Ascending aorta (tissue), 2 donors: ENCODE measurements at places on chromosomes 6 and 20.

DNA sequence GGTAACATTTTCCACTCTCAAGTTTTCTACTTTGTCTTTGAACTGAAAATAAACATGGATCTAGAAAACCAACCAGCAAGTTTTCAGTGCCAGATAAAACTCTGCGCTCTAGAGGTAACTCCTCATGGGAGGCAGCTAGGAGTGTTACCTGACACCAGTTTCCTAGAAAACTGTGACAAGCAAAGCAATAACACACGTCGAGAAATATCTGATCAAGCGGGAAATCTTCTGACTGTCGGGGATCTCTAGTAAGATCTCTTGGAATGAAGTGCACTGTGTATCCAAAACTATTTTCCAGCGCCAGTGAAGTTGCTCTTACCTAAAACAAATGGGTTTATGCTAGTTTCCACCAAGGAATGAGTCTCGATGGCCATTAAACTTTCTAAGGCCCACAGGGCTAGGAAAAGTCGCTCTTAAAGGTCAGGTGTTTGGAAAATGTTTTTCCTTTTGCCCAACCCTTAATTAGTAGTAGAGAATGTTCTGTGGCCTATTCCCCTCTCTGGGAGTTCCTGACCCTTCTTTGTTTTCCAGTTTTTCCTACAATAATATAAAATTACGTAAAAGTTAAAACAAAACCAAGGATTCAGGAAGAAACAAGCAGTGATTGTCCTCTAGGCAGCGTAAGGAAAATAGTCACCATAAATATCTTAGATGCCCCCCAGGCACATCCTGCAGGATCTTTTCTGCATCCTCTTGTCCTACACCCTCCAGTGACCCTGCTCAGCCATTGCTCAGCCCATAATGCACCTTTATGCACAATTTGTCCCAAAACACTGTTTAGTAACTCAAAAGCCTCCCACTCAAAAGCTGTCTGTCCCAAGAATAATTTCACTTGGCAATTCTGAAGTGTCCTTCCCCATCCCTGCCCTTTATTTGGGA, 137.7 kb upstream of the AKAP12 start:
- no peak for DNase-seq

- no peak for DNase-seq
These were observed 7.1 kb downstream of the UQCC2 start for GRCh38 chr6:33704215-33705066.

- no peak for DNase-seq
These were observed 78.3 kb upstream of the SRSF6 start for GRCh38 chr20:43379239-43379917.

DNA sequence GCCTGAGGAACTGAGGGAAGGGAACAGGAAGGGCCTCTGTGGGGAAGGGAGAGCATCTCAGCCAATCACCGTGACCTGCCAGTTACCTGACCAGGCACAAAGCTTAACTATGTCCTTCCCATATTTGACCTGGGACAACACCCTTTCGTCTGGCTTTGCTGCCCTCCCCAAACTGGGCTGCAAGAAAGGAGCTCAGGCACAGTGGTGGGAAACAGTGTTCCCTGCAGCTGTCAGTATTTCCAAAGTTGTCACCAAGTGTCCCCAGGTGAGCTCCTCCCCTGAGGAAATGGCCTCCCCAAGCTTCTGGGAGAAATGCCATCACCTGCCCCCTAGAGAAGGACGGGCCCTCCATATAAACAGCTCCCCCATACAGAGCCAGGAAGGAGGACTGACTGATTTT, 17.9 kb downstream of the NCR2 start:
- DNase-seq: no peak

- DNase-seq: no peak
These were observed 95.9 kb upstream of the COL21A1 start for GRCh38 chr6:56343295-56343694.

DNA sequence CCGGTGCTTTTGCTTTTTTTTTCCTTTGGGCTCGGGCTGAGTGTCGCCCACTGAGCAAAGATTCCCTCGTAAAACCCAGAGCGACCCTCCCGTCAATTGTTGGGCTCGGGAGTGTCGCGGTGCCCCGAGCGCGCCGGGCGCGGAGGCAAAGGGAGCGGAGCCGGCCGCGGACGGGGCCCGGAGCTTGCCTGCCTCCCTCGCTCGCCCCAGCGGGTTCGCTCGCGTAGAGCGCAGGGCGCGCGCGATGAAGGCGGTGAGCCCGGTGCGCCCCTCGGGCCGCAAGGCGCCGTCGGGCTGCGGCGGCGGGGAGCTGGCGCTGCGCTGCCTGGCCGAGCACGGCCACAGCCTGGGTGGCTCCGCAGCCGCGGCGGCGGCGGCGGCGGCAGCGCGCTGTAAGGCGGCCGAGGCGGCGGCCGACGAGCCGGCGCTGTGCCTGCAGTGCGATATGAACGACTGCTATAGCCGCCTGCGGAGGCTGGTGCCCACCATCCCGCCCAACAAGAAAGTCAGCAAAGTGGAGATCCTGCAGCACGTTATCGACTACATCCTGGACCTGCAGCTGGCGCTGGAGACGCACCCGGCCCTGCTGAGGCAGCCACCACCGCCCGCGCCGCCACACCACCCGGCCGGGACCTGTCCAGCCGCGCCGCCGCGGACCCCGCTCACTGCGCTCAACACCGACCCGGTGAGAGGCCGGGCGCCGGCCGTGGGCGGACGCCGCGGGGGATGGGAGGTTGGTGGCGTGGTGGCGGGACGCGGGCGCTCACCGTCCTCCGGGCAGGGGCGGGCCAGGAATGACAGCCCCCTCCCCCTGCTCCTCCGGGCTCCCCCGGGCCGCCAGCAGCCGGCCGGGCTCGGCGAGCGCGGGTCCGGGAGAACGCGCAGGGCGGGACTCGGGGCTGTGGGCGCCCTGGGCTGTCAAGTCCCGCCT, 606 bp downstream of the ID4 start:
- DNase-seq: no peak
